T-helper 2 cell treated with Interferon-gamma antibody and Interleukin-4, amounts not matched to agents 5 μg/mL and 100 μg/mL, for 36 hours (primary cell): ENCODE measurements at places on chromosomes 11 and 22.
A peak's percentile ranks its signal among the peaks of the same experiment; 100 is the strongest.

- no peak for DNase-seq
Measured at GRCh38 chr22:39617342-39617741, 46.8 kb downstream of the CACNA1I start.

DNA sequence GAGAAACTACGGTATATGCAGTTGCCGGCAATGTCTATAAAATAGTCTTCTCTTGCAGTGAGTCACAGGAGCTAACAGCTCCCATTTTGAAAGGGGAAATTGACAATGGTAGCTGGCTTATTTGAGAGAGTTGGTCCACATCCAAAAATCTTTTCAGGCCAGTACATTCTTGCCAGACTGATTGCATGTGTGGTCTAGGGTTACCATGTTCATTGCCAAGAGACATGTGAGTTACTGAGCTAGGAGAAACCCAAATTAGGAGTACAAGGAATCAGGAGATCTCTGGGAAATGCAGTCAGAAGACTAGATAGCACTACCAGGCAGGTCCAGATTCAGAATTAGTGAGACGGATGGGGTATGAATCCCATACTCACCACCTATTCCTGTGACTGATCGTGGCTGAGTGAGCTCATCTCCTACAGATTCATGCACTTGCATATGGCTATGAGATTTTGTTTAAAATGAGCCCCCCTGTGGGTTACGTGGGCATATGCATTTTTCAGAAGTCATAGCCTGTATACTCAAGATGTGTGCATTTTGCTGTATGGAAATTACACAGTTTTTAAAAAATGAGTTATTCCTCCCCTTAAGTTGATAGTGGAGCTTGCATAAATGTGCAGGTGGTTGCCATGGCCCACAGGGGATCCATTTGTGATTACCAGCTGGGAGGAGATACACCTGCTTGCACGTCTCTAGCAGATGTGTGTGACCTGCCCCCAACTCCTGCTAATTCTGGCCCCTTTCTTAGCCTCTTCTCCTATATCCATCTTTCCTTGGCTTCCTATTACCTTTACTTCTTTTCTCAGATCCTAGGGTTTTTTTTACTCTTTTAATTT lies 102.7 kb downstream of the COMMD9 start:
- no peak for DNase-seq

DNA sequence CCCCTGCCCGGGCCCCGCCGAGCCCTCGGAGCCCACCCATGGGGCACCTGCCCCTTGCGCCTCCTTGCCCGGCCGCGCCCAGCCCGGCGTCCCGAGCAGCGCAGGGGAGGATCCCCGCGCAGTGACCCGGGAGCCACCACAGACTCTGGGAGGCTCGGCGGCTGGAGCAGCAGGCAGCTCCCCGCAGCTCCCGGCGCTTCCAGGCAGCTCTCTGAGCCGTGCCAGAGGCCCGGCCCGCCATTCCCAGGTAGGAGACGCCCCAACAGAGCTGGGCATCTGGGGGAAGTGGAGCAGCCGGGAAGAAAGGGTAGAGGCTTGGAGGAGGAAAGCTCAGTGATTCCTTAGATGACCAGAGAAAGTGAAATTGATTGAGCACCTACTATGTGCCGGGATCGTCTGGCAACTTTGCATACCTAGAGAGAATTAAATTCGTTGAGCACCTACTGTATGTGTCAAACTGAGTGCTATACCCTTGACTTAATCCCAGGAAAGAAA lies 670 bp downstream of the RASD2 start:
- no peak for DNase-seq

- no peak for DNase-seq
Measured at GRCh38 chr11:33068611-33069340, 29.4 kb downstream of the TCP11L1 start.

GRCh38 chr11:72831521-72832300 lies 17.5 kb downstream of the ATG16L2 start:
- no peak for DNase-seq

- DNase-seq = no peak
Measured at GRCh38 chr11:10349806-10350205, 44.9 kb downstream of the ADM start.

DNA sequence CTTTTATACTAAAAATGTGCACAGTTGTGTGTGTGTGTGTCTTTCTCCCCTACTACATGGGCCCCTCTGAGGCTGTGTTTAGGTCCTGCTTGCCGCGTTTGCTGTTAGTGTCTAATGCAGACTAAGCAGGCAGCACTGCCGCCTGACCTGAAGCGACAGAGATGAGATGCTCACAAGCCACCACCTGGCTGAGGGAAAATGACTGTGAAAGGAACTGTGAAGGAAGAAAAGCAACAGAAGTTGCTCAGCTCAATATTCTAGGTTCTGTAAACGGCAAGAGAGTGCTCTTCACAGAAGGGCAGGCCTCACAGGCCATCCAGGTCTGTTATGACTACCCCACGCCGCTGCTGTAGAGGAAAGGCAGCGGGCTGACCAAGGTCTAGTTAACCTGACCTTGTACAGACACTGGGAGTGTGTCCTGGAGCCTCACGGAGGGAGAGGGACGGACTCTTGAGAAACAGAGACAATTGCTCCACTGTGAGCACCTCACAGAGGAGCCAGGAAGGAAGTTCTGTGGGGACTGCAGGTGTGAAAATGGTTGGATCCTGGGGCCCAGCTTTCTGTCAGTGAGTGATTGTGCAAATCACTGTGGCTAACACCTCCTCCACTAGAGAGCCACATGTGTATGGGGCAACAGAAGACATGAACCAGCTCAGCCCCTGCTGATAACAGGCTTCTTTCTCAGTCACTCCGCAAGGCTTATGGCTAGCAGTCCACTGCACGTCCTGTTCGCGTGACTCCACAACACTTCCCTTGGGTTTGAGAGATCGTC lies 31.3 kb upstream of the YPEL1 start:
- DNase-seq = peak; percentile 70

- no peak for DNase-seq
Measured at GRCh38 chr11:1012740-1013630, 23.5 kb downstream of the MUC6 start.

- DNase-seq = no peak
Measured at GRCh38 chr11:83574519-83574918, 288.4 kb upstream of the CCDC90B start.

DNA sequence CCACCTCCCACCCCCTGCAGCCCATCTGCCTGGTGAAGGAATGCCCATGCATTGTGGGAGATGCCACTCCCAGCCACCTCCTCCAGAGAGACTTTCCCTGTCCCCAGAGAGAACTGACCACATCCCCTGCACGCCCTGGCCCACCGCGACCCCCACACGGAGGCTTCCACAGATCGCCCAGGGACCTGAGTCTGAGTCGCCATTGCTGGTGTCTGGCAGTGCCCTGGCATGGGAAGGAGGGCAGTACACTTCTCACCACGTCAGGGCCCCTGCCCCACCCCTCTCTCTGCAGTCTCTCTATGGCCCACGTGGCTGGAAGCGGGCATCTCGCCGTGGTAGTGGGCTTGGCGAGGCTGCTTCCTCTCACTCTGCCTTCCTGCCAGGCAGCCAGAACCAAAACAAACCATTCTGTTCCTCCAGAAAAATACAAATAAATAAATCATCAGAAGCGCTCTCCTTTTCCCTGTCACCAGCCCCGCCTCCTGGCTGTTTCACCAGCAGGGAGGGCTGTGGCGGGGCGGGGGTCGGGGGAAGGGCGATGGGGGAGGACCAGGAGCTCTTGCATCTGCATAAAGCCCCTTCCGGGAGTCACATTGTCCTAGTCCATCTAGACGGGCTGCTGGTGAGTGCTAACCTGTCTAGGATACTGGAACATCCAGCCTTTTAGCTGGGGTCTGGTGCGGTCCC lies 20.9 kb downstream of the SHISAL1 start:
- no peak for DNase-seq

DNA sequence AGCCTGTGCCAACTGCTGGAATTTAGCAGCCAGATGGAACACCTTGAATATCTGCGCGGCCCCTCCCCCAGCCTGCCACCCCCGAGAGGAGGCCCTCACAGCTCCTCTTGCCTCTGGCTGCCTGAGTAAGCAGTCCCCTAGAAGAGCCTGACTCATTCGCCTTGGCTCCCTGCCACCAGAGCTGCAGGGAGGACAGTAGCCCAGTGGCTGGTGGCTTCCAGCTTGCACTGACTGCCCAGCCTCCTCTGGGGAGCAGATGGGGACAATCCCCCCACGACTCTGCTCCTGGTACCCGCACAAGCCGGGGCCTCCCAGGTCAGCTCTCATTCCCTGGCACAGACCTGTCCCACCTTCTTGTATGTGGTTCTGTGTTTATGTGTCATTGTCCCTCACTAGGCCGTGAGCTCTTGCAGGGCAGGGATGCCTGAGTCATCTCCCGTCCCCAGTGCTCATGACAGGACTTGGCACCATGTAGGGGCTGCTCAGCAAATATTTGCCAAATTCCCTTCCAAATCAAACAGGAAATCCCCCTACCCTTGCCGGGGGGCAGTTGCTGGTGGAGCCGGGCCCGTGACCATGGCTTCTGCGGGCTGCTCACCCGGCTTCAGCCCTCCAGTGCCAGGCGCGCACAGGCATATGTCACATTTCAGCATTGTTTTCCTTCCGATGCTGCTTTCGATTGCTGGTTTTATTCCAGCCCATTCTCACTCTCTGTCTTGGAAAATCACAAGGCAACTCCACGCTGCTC lies 43.6 kb downstream of the CACNG2 start:
- DNase-seq = no peak

DNA sequence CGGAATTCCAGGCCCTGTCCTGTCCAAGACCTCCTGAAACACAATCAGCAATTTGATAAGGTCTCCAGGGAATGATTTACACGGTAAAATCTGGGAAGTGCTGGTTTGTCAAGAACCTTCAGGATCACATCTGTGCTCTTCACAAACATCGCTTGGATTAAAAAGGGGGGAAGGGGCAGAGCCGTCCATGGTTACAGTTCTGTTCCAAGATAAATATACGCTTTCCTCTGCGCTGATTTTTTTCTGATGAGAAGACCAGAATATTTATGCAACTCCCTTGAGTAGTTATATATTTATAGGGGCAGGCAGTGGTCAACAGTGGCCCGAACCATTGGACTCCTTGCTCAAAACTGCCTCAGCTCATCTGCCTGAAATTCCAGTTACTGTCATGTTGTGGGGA lies 9.2 kb upstream of the APOL5 start:
- no peak for DNase-seq

DNA sequence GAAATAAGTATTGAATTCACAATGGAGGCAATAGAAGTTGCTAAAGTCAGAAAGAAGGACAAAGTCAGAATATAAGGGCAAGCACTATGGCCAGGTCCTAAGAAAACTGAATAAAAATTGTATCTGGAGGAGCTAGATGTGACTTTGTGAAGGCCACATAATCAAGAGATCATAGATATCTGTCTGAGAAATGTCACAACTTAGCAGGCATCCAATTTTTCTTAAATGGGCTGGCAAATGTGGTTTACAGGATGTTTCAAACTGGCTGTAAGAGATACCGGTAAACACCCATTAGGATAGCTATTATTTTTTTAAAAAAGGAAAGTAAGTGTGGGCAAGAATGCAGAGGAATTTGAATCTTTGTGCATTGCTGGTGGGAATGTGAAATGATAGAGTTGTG lies 303.1 kb upstream of the CHORDC1 start:
- no peak for DNase-seq

GRCh38 chr22:17997456-17997855 lies 26.9 kb downstream of the MICAL3 start:
- no peak for DNase-seq

DNA sequence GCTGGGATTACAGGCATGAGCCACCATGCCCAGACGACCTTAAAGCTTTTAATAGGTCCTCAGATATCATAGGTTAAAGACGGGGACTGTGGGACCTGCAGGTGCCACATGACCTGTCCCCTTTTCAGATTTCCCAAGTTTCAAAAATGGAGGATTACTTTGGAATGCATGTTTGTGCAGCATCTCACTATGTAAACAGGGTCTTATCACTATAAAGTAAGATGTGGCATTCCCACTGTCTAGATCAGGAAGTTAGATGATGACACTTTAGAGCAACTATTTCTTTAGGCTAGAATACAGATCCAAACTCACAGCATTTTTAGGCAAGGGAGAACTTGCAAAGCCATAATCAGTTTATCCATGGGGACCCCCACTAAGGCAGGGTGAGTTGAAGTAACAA lies 92.8 kb downstream of the USP35 start:
- DNase-seq = no peak

DNA sequence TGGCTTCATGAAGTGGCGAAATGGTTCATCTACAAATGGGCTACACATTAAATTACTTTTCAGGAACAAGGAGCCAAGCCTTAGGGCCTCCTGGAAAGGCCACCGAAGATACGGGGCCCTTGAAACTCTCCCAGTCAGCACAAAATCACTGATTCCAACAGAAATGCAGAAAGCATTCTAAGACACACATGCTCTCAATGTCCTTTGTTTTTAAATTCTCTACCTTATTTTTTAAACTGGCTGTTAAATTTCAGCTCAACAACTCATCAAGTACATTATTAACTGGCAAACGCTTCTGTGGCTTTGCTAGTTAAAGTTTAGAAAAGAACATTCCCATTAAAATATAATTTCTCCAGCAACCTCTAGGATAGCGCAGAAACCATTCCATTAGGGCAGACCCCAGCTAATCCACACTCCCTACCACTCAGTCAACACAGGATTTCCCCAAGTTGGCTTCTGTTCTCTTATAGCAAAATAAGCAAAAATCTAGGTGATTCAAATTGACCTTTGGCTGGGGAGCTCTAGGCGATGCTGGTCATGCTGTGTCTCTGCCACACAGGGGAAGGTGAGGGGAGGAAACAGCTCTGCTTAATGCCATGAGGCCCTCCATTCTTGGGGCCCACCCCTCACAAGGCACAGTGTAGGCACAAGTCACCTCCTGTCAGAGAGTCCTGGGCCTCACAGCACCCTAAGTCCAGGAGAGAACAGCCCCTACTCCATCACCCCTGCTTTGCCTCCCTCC lies 47.1 kb downstream of the PLEKHA7 start:
- DNase-seq = no peak

- no peak for DNase-seq
Measured at GRCh38 chr11:133503236-133503635, 29.1 kb downstream of the OPCML start.

GRCh38 chr11:1158681-1159487 lies 1.1 kb downstream of the MUC5AC start:
- DNase-seq = no peak

DNA sequence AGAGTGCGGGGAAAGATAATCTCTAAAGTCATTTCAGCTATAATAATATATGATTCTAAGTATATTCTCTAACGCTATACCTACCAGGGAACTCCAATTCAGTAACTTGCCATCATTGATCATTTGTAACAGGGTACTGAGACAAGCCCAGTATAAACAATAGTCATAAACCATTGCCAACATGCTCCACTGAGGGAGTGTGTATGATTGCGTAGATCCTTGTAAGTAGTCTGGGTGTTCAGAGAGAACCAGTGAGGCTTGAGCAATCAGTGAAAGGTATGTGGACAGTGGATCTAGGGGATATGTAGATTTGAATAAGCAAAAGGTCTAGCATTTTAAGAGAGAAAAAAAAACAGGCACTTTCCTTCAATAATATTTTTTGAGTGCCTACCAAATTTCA lies 1326.0 kb downstream of the LRRC4C start:
- DNase-seq = no peak

GRCh38 chr11:36692704-36693103 lies 94.7 kb upstream of the RAG2 start:
- no peak for DNase-seq

- no peak for DNase-seq
Measured at GRCh38 chr11:117600234-117600783, 196.7 kb downstream of the DSCAML1 start.

GRCh38 chr11:9169595-9170295 lies 78.3 kb upstream of the SCUBE2 start:
- no peak for DNase-seq
